ENCODE measurements at places on chromosomes 3 and 15.

DNA sequence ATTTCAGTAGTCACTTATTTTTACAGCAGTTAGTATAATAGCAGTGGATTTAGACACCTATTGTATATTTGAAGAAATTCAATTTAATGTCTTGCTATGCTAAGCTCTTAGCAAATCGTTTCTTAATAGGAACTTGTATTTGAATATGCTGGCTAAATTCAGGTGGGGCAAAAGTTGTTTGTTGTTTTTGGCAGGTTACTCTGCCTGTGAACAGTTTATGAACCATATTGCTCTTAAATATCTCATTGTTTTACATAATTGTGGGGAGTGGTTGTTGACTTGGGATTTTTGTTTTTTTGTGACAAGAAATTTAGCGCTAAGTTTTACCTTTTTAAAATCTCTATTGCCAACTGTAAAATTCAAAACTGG, 43.4 kb downstream of the NR2C2 start:
- no peak for DNase-seq

DNA sequence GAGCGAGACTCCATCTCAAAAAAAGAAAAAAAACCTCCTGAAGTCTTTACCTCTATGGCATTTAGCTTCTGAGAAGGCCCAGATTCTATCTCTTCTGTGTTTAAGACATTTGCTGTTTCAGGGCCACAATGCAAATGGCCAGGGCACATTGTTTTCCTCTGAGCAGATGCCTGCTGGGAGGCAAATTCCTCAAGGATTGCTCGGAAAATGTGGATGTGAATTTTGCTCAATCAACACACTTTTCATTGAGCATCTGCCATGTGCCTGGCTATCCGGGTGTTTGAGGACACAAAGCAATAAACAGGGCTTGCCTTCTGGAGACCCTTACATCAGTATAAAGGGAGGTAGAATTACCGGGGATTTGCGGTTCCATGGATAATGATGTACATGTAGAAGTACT, 20.0 kb downstream of the TRIM71 start:
- DNase-seq, result no peak

GRCh38 chr3:194843556-194843955, 157.9 kb downstream of the FAM43A start:
- no peak for DNase-seq

- DNase-seq, result no peak
Observed at GRCh38 chr3:54357301-54357700, 234.9 kb downstream of the CACNA2D3 start.

GRCh38 chr15:75420698-75421097, 30.8 kb downstream of the SIN3A start:
- no peak for DNase-seq

- no peak for DNase-seq
Observed at GRCh38 chr3:130572769-130573168, 55.8 kb downstream of the COL6A6 start.

DNA sequence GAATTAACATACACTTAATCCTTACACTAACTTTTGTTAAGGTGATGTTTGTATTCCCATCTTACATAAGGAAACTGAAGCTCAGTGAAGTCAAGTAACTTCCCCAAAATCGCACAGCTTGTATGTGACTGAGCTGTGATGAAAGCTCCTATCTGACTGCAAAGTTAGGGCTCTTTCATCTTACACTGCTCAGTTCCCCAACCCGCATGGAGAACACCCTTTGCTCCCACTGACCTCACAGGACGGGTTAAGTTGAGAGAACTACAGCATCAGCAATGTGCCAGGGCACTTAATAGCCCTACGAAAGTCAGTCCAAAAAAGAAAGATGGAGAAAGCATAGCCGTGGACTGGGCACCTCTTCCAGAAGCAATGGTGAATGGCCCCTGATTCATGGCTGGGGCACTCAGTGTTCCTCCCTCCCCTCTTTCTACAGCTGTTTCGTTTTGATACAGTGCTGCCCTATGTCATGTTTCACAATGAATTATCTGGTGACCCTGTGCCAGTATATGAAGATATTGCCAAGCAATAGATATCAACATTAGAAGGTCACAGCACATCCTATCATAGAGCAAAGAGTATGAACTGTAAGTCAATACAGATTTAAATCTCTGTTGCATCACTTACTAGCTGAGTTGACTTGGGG, 38.0 kb downstream of the CADPS start:
- DNase-seq, result no peak

DNA sequence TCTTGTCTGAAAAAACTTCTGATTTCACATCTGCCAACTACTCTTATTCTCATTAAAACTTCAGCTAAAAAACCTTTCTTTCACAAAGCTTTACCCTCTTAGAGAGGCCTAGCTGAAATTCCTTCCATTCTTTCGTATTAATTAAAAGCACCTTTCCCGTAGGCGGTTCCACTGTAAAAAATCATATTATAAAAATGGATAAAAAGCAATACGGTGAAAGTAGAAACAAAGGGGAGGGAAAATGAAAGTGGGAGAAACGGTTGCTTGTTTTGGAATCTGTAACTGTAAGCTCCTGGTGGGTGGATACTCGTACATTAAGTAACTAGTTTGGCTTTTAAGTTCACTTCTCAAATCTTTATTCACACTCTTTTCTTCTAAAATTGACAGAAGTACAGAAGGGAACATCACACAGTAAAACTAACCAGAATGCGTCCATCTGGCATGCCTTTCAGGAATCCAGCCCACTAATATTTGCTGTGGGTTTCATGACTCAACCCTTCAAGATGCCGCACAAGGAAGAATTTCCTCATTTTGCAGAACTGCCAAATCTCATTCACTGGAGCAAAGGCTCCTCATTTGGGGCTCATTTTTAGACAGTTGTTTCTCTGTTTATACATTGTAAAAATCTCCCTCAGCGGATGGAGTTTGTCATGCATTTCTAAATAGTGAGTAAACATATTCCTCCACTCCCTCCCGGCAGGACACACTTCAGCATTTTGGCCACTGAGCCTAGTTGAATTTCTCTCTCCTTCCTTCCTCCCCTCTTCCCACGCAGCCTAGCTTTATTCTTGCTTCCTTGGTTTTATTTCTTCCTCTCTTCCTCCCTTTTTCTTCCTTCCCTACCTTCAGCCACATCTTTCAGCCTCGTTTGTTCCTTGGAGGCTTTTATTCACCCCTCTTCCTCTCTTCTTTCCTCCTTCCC, 419.5 kb upstream of the NAALADL2 start:
- DNase-seq, result peak; percentile 75

GRCh38 chr15:56017920-56018319, 24.5 kb upstream of the NEDD4 start:
- no peak for DNase-seq

GRCh38 chr3:194488055-194488742, 1.4 kb upstream of the ATP13A3 start:
- DNase-seq, result no peak

GRCh38 chr3:122298239-122298638, 26.8 kb upstream of the CSTA start:
- no peak for DNase-seq

DNA sequence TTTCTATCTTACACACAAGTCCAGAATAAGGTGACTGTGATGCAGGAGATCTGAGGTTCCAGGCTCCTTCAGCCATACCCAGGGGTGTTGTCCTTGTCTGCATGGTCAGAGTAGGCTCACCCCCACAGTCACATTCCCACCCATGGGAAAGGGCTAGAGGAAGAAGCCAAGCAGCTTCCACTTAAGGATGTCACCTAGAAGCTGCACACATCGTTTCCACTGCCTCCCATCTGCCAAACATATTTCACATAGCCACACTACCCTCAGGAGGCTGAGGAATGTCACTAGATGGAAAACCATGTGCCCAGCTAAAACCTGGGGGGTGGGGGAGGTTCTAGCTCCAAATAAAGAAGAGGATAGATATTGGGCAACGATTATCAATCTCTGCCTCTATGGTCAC, 58.1 kb downstream of the TMEM39A start:
- no peak for DNase-seq

GRCh38 chr3:59180006-59180405, 130.2 kb upstream of the CFAP20DC start:
- no peak for DNase-seq

- no peak for DNase-seq
Observed at GRCh38 chr3:62046326-62046725, 327.0 kb downstream of the FEZF2 start.

- no peak for DNase-seq
Observed at GRCh38 chr15:85598219-85598618, 196.5 kb downstream of the KLHL25 start.

GRCh38 chr3:141094790-141095545, 43.8 kb downstream of the SPSB4 start:
- no peak for DNase-seq

- no peak for DNase-seq
Observed at GRCh38 chr15:34721802-34722438, 32.9 kb downstream of the GJD2 start.
